Activated T-helper 1 cell treated with Interleukin-2 at 50 U/mL for 16 hours (primary cell): ENCODE measurements at places on chromosomes 6 and 20.

GRCh38 chr6:37830225-37830624, 10.7 kb downstream of the ZFAND3 start:
- no peak for DNase-seq

GRCh38 chr20:13099676-13100075, 90.9 kb downstream of the SPTLC3 start:
- DNase-seq: no peak

- DNase-seq: no peak
Observed at GRCh38 chr6:139290787-139291311, 949 bp downstream of the TXLNB start.

- no peak for DNase-seq
Observed at GRCh38 chr6:158369241-158369640, 57.0 kb downstream of the TULP4 start.

DNA sequence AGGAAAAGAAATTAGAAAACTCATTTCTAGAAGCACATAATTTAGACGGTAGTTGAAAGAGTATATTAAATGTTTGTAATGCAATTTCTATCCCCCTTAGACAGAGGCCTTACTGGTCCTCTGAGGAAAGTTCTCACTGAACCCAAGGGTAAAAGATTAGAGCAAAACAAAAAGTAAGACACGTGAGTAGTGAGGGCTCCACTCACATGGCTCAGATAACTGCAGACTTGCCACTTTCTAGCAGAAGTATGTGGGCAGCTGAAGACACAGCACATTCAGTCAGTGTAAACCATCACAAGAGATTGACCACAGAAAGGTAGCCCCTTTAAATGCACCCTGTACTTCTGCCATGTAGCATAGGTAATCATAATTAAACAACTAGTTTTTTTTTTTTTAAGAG, 193.8 kb downstream of the BTBD9 start:
- DNase-seq: no peak

DNA sequence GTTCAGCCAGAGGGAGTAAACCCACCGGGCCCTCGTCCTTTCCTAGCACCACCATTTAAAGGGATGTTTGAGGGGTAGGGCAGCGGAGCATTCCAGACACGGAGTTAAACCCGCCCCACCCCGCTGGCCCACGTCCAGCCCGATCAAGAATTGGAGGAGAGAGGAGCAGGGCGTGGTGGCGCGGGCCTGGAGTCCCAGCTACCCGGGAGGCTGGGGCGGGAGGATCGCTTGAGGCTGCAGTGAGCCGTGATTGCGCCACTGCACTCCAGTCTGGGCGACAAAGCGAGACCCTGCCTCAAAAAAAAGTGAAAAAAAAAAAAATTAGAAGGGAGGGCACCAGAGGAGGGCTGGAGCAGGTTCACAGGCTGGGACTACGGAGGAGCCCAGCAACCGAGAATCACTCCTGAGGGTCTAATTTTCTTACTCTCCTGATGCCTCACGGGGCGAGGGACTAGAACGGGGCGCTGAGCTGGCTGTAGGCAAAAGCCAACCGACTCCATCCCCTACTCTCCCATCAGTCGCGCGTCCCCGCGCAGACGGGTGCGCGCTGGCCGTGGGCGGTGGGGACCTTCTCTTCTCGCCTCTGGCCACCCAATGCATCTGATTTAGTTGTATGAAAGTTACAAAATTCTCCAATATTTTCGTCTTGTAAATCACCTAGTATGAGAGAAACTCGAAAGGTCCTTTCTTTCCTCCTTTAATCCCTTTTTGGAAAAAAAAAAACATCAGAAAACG, 6.1 kb upstream of the HSPA1B start:
- peak; percentile 25 for DNase-seq

DNA sequence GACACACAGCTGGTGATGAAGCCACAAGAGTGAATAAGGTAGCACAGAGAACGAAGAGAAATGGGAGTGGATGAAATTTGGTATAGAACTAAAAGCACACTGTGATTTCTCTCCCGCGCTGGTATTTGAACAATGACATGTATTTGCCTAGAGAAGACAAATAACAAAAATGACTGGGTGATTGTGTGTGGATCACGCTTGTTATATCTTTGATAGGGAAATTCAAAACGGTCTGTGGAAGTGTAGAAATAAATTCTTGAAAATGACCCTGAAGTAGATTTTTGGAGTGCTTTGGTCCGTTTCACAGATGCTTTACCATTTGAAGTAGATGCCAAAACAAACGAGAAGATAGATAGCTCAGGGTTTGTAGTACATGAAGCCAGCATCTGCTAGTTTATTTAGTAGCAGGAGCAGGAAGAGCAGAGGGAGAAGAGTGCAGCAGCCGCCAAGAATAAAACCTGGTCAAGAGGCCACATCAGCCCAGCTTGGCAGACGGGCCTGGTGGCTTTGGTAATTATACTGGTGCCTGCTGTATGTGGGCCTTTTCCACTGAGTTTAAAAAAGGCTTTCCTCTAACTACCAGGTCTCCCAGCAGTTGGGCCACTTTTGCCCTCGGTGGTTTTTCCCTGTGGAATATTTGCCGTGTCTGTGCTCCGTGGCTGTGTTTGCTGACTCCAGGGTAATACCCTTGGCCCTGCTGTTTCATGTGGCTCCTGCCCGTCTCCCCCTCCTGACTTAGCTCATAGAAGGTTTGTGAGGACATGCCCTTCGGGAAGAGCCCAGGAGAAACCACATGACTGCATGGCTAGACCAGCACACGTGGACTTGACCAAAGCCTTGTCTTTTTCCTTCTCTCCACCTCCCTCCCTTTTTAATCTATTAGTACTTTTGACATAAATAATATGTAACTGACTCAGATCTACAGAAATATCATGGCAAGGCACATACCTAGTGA, 294.0 kb downstream of the SOX4 start:
- DNase-seq: no peak

GRCh38 chr20:12152996-12153395, 235.3 kb downstream of the BTBD3 start:
- DNase-seq: no peak

- no peak for DNase-seq
Observed at GRCh38 chr20:49100972-49101371, 54.9 kb downstream of the CSE1L start.

DNA sequence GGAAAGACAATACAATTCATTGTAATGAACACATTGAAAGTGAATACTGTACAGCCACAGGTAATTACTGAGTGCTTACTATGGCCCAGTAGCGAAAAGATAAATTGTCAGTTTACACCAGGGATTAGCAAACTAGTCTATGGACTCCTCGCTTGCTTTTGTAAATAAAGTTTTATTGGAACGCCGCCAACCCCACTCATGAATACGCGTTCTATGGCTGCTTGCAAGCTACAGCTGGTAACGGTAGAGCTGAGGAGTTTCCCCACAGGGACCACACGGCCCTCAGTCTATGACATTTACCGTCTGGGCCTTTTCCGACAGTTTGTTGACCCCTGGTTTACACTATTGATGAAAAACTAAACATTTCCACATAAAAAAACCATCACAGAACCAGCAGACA, 24.2 kb downstream of the LAMA5 start:
- no peak for DNase-seq

DNA sequence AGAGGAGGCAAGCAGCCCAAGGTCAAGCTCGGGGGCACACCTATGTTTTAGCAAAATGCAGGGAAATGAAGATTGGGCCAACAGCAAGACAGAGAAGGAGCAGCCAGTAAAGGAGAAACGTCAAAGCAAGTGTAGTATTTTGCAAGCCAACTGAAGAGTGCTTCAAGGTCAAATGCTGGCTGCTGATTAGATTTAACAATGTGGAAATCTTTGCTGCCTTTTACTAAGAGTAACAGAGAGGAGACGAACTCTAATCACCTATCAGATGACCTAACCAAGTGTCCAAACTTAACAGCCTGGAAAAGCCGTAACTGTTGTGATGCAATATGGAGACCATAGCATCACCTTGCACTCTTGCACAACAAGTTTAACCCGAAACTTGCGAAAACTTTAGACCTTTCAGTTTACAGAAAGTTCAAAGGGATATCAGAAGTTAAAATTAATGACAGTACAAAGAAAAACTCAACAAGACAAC, 30.4 kb downstream of the AKIRIN2 start:
- no peak for DNase-seq

DNA sequence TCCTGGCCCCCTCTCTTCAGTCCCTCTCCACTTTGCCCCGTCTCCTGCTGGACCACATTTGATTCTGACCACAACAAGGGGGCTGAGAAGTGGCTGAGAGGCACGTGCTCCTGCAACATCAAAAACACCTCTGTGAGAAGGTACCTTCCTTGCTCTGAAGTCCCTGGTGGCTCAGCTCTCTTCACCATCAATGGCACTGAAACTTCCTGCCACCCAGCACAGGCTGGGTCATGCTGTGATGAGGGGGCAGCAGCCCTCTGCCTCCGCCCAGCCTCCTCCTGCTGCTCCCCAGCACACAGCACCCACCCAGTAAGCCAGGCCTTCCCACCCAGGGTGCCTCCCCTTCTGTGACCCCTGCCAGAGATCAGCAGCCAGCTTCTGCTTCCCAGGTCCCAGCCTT, 10.3 kb downstream of the ZMYND8 start:
- no peak for DNase-seq

DNA sequence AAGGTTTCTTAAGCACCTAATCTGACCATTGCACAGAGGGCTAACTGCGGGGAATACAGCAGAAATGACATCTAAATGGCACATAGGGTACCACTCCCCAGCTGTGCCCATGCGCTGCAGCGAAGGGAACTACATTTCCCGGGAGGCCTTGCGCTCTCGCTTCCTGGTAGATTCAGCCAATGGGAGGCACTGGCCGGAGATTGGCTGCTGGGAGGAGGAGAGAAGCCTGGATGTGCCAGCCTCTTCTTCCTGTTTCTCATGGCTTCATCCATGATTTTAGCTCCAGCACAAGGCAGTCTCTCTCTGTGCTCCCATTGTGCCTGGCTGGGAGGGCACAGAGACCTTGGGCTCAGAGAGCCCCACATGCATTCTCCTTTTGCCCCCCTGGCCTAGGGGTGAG, 101.7 kb upstream of the FOXA2 start:
- DNase-seq: no peak

DNA sequence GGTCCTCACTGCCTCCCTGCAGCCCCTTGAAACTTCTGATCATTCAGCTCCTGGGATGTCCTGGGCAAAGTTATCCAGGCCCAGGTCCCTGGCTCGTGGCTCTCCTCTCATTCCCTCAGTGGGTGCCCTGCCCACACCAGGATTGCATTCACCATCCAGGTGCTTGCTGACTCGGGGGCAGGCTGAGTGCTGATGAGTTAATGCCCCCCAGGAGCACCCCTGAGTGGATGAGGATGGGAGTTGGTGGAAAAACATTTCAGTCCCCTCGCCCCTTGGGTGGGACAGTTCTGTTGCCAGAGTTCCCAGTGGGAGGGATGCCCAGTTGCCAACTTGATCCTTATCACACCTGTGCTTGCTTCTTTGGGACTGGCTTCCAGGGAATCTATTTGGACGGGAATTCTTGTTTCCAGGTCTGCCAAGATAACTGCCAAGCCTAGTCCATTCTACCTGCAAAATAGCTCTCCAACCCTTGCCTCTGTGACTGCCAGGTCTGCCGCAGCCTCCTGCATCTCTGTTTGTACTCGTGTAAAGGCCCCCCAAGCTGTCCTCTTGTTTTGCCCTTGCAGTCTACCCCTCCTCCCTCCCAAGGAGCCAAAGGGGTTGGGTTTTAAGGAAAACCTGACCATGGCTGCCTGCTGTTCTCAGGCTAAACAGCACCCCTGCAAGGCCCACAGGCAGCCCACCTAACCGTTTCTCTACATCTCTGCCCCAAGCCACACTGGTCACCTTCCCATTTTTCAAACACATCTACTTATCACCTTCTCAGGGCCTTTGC, 11.6 kb upstream of the RSPO4 start:
- DNase-seq: no peak

DNA sequence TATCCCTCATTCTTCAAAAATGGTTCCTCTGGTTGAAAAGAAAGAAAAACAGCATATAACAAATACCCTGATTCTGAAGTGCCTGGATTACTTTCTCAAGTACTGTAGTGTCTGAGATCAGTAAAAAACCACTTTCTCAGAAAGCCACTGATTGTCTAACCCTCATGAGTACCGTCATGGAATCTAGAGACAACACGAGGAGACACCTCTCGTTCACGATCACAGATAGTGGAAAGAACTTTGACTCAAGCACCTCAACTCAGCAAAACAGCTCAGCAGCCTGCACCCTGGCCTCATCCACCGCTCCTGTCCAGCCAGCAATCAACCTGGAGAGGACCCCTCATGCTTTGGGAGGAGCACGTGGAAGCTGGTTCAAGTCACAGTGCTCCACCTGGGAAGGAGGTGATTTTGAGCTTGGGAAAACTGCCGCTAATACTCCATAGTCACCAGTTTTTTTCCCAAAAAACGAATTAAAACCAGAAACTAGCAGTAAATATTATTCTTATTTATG, 1.0 kb downstream of the SCML4 start:
- DNase-seq: no peak

DNA sequence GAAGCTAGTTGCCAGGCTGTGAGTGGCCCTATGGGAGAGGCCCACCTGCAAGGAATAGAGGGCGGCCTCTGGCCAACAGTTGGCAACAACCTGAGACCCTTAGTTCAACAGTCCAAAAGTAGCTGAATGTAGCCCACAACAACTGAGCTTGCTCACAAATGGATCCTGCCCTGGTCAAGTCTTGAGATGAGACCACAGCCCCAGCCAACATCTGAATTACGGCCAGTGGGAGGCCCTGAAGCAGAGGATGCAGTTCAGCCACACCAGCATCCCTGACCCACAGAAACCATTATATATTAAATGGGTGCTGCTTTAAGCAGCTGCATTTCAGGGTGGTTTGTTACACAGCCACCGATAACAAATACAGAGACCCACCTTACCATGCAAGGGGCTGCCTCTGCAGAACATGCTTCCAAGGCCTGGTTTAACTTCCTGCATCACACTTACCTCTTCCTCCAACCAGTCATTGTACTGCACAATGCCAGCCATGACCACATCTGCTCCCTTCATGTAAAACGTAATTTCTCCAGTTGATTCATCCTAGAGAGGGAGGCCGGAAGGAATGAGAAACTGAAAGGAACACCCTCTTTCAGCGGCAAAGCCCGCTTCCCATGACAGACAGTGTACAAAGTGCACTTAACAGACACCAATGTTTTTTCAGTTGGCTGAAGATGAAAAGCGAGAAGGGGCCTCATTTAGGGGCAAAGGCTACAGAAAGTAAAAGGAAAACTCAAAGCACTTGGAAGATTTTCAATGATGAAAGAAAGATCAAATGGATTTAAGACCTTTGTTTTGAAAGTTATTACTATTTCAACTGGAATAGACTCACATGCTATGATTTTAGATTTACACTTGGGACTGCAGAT, 86.2 kb upstream of the NFATC2 start:
- DNase-seq: no peak

DNA sequence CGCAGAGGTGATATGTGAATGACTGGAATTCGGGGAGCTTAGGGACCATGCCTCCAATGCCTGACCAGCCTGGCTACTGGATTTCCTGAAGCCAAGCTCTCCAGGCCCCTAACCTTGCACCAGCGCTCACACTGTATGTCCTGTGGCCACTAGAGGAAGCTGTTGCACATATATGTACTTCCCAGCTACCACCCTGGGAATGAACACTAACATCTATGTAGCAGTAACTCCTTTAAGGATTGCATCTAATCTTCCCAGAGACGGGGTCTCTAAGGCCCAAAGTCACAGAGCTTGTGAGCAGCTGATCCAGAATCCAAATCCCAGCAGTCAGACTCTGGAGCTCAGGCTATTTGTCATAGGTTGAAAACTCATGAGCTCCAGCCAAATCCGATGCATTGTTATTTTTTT, 20.4 kb upstream of the BPIFB1 start:
- DNase-seq: no peak
